ENCODE measurements at places on chromosomes 4 and X. TPM values are rescaled to one million over a fixed set of nuclear protein-coding genes. Genes with fewer than 3 reads are reported as not detected.
A peak's percentile ranks its signal among the peaks of the same experiment; 100 is the strongest.

DNA sequence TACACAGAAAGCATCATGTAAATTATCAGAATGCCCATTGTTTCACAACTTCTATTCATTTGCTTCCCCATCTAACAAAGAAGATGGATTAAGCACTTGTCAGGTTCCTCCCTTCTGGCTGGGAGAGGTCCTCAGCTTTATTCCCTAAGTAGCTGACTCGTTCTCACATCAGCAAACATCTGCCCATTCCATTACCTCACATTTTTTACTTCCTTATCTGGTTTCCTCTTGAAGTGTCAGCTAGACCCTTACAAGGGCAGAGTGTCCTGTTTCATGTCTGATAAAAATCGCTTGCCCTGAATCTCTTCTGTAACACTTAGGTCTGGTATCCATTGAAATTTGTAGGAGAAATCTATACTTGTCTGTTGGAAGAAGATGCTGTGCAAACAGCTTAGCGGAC, 34.7 kb downstream of the TMPRSS11A start:
- H3K36me3 ChIP-seq = no peaks in the 10 kb centered on the region
- H3K27ac ChIP-seq = no peak overlapping the region
- H3K4me1 ChIP-seq = no peaks in the 10 kb centered on the region
- H3K4me3 ChIP-seq = no peak overlapping the region
- H3K27me3 ChIP-seq = no peaks in the 10 kb centered on the region

GRCh38 chrX:132965461-132965860, 7.0 kb upstream of the HS6ST2 start:
- no peaks in the 10 kb centered on the region for H3K27me3 ChIP-seq
- no peaks in the 10 kb centered on the region for H3K36me3 ChIP-seq
- no peak for DNase-seq
- no peak overlapping the region for H3K4me3 ChIP-seq
- no peak overlapping the region for H3K27ac ChIP-seq

GRCh38 chr4:89254847-89255246, 52.8 kb downstream of the GPRIN3 start:
- no peaks in the 10 kb centered on the region for H3K36me3 ChIP-seq
- H3K27ac ChIP-seq = no peak overlapping the region
- H3K4me3 ChIP-seq = no peak overlapping the region
- H3K27me3 ChIP-seq = no peaks in the 10 kb centered on the region
- H3K4me1 ChIP-seq = no peaks in the 10 kb centered on the region

GRCh38 chr4:148618856-148619255, 176.6 kb upstream of the NR3C2 start:
- no peaks in the 10 kb centered on the region for H3K36me3 ChIP-seq
- H3K4me3 ChIP-seq = no peak overlapping the region
- no peaks in the 10 kb centered on the region for H3K4me1 ChIP-seq

- H3K4me3 ChIP-seq = no peak overlapping the region
- no peak for DNase-seq
- no peaks in the 10 kb centered on the region for H3K27me3 ChIP-seq
- H3K4me1 ChIP-seq = no peaks in the 10 kb centered on the region
These were observed 92.1 kb downstream of the SH3KBP1 start for GRCh38 chrX:19795307-19795706.

DNA sequence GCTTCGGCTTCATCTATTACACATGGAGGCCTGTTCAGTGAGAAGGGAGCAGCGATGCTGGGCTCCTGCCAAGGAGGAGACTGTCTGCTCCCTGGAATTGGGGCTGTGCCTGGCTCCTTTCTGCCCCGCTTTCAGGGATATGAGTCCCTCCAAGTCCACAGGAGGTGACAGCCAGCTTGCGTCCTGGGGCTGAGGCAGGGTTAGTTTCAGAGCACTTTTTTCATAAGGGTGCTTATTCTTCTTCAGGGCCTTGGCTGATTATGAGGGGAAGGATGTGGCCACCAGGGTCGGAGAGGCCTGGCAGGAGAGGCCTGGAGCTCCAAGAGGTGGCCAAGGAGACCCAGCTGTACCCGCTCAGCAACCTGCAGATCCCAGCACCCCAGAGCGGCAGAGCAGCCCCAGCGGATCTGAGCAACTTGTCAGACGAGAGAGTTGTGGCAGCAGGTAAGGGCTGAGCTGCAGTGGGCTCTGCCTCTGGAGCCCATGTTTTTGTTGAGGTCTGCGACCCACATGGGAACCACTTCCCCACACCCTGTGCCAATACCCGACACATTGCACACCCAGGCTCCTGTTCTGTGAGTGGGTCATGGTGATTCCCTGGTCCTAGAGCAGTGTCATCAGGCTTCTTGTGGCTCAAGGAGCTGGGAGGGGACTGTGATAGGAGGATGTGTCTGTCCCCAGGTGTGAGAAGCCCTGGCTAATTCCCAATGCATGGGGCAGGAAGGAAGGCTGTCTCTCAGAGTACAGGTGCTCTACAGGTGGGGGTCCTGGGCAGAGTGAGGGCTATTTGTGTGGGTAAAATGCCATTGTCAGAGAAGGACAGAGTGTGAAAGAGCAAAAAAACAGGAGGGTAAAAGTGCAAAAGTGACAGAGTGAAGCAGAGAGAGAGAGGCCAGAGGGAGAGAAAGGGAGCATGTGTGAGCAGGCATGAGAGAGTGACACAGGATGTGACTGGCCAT, 47.4 kb downstream of the ZNF185 start:
- peak; percentile 40 for DNase-seq
- H3K27me3 ChIP-seq = no peaks in the 10 kb centered on the region
- H3K36me3 ChIP-seq = no peaks in the 10 kb centered on the region
- no peak overlapping the region for H3K27ac ChIP-seq
- no peaks in the 10 kb centered on the region for H3K4me1 ChIP-seq

- H3K27ac ChIP-seq = no peak overlapping the region
- DNase-seq = no peak
- no peaks in the 10 kb centered on the region for H3K4me1 ChIP-seq
- H3K36me3 ChIP-seq = no peaks in the 10 kb centered on the region
- no peaks in the 10 kb centered on the region for H3K27me3 ChIP-seq
These were observed 7.8 kb downstream of the HMGB3 start for GRCh38 chrX:150990910-150991309.

DNA sequence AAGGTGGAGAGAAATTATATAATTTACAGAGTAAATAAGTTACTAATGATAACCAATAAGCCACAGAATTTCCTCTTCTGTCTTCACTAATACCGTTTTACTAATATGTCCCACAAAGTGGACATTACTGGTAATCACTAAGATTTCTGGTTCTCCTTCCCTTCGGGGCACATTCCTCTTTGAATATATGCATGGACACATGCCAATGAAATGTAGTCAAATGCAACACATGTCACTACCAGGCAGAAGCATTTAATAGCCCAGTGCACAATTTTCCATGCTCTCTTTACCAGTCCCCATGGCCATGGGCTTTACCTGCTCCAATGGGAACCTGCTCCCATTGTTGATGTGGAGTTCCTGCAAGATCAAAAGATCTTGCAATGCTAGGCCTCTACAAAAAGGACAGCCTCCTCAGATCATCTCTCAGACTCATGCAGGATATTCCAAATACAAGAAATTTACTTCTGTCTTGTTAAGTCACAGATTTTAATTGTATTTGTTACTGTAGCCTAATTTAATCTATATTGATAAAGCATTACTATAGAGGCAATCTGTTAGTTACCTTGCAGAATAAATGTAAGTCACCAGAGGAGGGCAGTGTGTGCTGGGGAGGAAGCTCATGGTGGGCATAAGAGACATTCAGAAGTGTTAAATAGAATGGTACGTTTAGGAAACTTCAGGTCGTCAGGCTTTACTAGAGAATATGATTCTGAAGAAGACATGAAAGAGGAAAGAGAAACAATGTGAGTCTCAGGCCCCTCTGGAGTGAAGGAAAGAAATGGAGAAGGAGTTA, 37.1 kb upstream of the INPP4B start:
- DNase-seq = no peak
- no peaks in the 10 kb centered on the region for H3K36me3 ChIP-seq
- H3K27ac ChIP-seq = no peak overlapping the region
- H3K27me3 ChIP-seq = no peaks in the 10 kb centered on the region

GRCh38 chr4:133799717-133800315, 401.8 kb downstream of the PABPC4L start:
- no peaks in the 10 kb centered on the region for H3K4me1 ChIP-seq
- H3K4me3 ChIP-seq = no peak overlapping the region

GRCh38 chr4:128349921-128350320, 62.3 kb upstream of the PGRMC2 start:
- H3K27me3 ChIP-seq = no peaks in the 10 kb centered on the region
- no peak overlapping the region for H3K4me3 ChIP-seq
- H3K27ac ChIP-seq = no peak overlapping the region

- DNase-seq = no peak
- no peak overlapping the region for H3K4me3 ChIP-seq
- H3K27ac ChIP-seq = no peak overlapping the region
- H3K4me1 ChIP-seq = peaks cover 6% of the 10 kb centered on the region
- no peaks in the 10 kb centered on the region for H3K36me3 ChIP-seq
- H3K27me3 ChIP-seq = no peaks in the 10 kb centered on the region
These were observed 52.1 kb upstream of the KDR start for GRCh38 chr4:55177461-55177860.

GRCh38 chrX:42420426-42420825, 357.5 kb downstream of the PPP1R2C start:
- H3K4me1 ChIP-seq = no peaks in the 10 kb centered on the region
- H3K27ac ChIP-seq = no peak overlapping the region
- no peaks in the 10 kb centered on the region for H3K27me3 ChIP-seq
- H3K36me3 ChIP-seq = no peaks in the 10 kb centered on the region

DNA sequence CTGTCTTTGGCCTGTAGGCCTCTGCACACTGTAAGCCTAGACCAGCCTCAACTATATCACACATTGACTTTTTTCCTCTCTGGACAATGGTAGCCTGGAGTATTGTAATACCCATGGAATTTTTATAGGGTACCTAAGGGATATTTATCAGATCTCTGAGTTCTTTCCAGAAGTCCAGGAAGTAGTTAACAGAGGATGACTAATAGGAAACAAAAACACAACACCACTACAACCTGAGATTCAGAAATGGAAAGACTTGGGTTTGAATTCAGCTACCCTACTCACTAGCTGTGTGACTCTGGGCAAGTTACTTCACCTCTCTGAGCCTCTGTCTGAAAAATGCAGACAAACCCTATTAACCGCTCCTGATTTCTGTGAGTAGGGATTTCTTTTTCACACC, 7.7 kb upstream of the STX18 start:
- no peaks in the 10 kb centered on the region for H3K36me3 ChIP-seq
- no peak overlapping the region for H3K27ac ChIP-seq
- no peak for DNase-seq
- H3K4me1 ChIP-seq = no peaks in the 10 kb centered on the region

- H3K27me3 ChIP-seq = no peaks in the 10 kb centered on the region
- H3K4me3 ChIP-seq = no peak overlapping the region
- H3K4me1 ChIP-seq = no peaks in the 10 kb centered on the region
- no peak overlapping the region for H3K27ac ChIP-seq
These were observed 236.8 kb downstream of the GPAT3 start for GRCh38 chr4:83772685-83773084.

GRCh38 chr4:107740950-107741701, 21.1 kb upstream of the PAPSS1 start:
- H3K27me3 ChIP-seq = no peaks in the 10 kb centered on the region
- H3K36me3 ChIP-seq = no peaks in the 10 kb centered on the region
- H3K4me1 ChIP-seq = no peaks in the 10 kb centered on the region
- DNase-seq = peak; percentile 68

Gene NEXMIF
- total RNA-seq = 3.2 TPM

Gene SLC49A3
- 10.8 TPM for total RNA-seq

Gene NDUFC1
- 38.8 TPM for total RNA-seq

Gene STOX2
- total RNA-seq = 5.7 TPM

Gene CXCL10
- total RNA-seq = 1.8 TPM

Gene FGF5
- total RNA-seq = not detected

Gene HHIP
- 0.03 TPM for total RNA-seq

Gene WWC2
- 50.3 TPM for total RNA-seq

Gene KIAA1210
- not detected for total RNA-seq
